Activated naive CD8-positive, alpha-beta T cell treated with anti-CD3 and anti-CD28 coated beads for 36 hours (primary cell): ENCODE measurements at places on chromosomes 16 and 17. TPM values are rescaled to one million over a fixed set of nuclear protein-coding genes. Genes with fewer than 3 reads are reported as not detected.

DNA sequence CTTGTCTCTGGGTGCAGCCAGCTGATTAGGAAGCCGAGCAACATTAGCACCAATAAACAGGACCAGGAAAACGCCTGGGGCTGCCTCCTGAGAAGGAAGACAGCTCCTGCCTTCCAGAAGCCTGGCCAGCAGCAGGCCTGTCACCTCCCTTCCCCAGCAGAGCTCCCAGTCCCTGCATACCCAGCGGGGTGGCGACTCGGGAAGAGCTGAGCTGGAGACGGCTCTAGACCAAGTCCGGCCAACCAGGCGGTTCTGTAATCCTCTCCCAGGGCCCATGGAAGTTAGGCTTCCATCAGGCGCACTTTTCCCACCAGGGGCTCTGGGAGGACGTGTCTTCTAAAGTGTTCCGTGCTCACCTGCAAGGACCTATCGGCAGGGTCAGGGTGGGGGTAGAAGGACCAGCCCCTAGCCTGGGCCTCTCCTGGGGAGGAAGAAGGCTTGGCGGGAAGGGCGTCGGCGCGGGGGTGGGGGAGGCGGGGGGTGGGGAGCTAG lies 12.0 kb upstream of the CLUH start:
- peaks cover 40% of the 10 kb centered on the region for H3K27me3 ChIP-seq
- H3K4me1 ChIP-seq = peaks cover 13% of the 10 kb centered on the region
- no peaks in the 10 kb centered on the region for H3K36me3 ChIP-seq
- no peak overlapping the region for H3K27ac ChIP-seq
- no peak for DNase-seq

- no peaks in the 10 kb centered on the region for H3K27me3 ChIP-seq
- peaks cover 9% of the 10 kb centered on the region for H3K4me1 ChIP-seq
- H3K36me3 ChIP-seq = peaks cover 17% of the 10 kb centered on the region
These were observed 17.2 kb downstream of the ATP6V0A1 start for GRCh38 chr17:42475835-42476234.

GRCh38 chr16:89764711-89765201 lies 43.4 kb downstream of the ZNF276 start:
- no peaks in the 10 kb centered on the region for H3K27me3 ChIP-seq
- peaks cover 51% of the 10 kb centered on the region for H3K36me3 ChIP-seq
- peak overlapping the region; percentile 6 for H3K4me3 ChIP-seq

DNA sequence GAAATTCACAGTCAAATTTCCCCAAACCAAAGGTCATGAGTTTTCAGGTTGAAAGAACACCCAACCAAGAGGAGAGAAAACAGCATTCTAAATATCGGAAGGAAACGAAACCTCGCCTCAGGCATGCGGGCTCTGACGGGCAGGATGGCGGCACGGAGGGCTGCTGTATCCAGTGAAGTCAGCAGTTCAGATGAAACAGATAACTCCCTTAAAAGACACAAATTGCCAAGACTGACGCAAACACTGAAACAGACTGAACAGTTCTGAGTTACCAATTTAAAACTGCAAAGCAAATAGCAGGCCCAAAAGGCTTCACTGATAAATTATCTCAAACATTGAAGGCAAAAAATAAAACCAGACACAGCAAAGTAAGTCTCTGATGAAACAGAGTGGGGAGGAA lies 20.6 kb upstream of the CDH15 start:
- H3K36me3 ChIP-seq = peaks cover 33% of the 10 kb centered on the region
- no peak overlapping the region for H3K4me3 ChIP-seq
- DNase-seq = no peak
- no peaks in the 10 kb centered on the region for H3K4me1 ChIP-seq
- H3K27me3 ChIP-seq = no peaks in the 10 kb centered on the region

DNA sequence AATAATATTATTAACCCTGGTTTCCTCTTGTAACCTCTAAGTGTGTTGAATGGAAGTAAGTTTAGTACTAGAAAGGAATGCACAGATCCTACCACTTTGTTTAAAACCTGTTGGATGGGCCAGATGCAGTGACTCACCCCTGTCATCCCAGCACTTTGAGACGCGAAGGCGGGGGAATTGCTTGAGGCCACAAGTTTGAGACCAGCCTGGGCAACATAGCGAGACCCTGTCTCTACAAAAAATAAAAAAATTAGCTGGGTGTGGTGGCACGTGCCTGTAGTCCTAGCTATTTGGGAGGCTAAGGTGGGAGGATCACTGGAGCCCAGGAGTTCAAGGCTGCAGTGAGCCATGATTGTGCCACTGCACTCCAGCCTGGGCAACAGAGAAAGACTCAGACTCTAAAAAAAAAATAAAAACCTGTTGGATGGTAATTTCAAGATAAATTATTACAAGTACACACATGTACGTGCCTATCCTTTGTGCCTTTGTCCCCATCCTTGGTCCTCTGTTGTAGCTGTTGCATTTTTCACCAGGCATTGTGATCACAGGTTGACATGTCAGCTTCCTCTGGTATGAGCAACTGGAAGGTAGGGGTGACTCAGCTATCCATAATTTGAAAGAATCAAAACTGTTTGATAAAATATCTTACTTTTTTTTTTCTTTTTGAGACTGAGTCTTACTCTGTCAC lies 30.7 kb upstream of the METTL9 start:
- peaks cover 3% of the 10 kb centered on the region for H3K4me1 ChIP-seq
- peaks cover 3% of the 10 kb centered on the region for H3K27me3 ChIP-seq
- no peak overlapping the region for H3K4me3 ChIP-seq
- no peak overlapping the region for H3K27ac ChIP-seq
- no peaks in the 10 kb centered on the region for H3K36me3 ChIP-seq
- no peak for DNase-seq

DNA sequence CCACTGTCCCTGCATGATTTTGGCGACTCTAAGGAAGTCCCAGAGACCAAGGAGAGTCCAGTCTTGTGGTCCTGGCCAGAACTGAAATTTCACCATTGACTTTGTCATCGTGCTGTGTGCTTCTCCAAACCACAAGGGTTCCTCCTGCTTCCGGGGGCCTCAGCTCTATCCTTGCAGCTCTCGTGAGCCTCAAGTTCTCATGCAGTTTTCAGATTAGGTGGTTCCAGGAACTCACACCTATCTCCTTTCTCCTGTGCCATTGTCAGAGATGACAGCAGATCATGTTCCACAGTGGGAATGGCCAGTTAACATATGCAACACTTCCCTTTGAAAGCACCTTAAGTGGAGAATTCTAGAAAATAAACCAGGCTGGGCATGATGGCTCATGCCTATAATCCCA lies 97.9 kb upstream of the CRHR1 start:
- H3K27ac ChIP-seq = no peak overlapping the region
- H3K4me1 ChIP-seq = no peaks in the 10 kb centered on the region
- no peaks in the 10 kb centered on the region for H3K36me3 ChIP-seq
- no peak overlapping the region for H3K4me3 ChIP-seq
- peaks cover 24% of the 10 kb centered on the region for H3K27me3 ChIP-seq

DNA sequence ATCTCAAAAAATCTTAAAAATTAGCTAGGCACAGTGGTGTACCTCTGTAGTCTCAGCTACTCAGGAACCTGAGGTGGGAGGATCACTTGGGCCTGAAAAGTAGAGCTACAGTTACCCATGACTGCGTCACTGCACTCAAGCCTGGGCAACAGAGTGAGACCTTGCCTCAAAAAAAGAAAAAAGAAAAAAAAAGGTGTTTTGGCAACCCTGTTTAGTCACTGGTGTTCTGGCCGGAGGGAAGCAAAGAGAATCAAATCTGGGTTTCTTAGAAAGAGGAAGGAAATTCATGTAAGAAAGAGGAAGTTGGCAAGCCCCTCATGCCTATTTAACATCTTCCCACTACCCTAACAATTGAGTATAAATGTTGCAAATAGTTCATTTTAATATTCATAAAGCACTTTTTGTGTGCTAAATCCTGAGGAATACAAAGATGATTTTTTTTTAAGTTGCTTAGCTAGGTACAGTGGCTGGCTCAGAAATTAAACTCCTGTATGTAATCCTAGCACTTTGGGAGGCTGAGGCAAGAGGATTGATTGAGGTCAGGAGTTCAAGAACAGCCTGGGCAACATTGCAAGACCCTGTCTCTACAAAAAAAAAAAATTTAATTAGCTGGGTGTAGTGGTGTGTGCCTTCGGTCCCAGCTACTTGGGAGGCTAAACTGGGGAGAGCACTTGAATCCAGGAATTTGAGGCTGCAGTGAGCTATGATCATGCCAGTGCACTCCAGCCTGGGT lies 6.5 kb upstream of the USP32 start:
- H3K36me3 ChIP-seq = peaks cover under 1% of the 10 kb centered on the region
- H3K27ac ChIP-seq = peak overlapping the region; percentile 12
- H3K4me1 ChIP-seq = peaks cover 24% of the 10 kb centered on the region
- peak overlapping the region; percentile 2 for H3K4me3 ChIP-seq
- no peaks in the 10 kb centered on the region for H3K27me3 ChIP-seq

DNA sequence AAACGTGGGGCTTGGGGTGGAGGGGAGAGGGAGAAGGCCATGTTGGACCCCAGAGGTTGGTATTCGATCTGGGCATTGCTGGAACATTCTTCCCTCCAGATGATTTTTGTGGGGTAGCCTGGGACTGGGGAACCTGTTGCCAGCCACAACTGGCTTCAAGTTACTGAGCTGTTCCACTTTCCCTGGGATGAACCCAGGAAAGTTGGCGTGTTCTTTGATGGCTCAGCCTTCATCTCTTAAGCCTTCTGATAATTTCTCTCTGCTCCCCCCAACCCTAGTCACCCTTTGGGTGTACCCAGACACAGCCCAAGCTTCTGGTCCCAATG lies 2.1 kb downstream of the TBX21 start:
- peaks cover 50% of the 10 kb centered on the region for H3K36me3 ChIP-seq
- peaks cover 61% of the 10 kb centered on the region for H3K4me1 ChIP-seq
- H3K27me3 ChIP-seq = no peaks in the 10 kb centered on the region
- DNase-seq = no peak
- H3K4me3 ChIP-seq = peak overlapping the region; percentile 100

DNA sequence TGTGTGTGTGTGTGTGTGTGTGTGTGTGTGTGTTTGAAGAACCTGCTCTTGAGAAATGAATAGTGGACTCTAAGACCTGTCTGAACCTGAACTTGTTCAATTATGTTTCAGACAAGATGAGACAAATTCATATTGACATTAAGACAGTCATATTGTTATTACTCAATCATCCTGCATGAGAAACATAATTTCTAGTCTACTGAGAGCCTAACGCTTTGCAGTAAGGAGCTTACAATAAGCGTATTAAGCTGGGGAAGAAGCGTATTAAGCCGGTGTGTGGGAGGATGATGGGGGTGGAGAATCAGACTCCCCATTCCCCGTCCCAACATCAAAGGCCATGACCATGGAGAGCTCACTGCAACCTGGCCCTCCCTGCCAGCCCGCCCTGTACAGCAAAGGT lies 22.4 kb upstream of the MNT start:
- peaks cover 2% of the 10 kb centered on the region for H3K4me1 ChIP-seq
- no peak overlapping the region for H3K27ac ChIP-seq
- H3K27me3 ChIP-seq = no peaks in the 10 kb centered on the region
- DNase-seq = no peak
- peaks cover 3% of the 10 kb centered on the region for H3K36me3 ChIP-seq
- H3K4me3 ChIP-seq = no peak overlapping the region

GRCh38 chr16:6019490-6019991 lies 921.9 kb upstream of the EEF2KMT start:
- H3K4me3 ChIP-seq = no peak overlapping the region
- DNase-seq = no peak
- H3K4me1 ChIP-seq = no peaks in the 10 kb centered on the region
- no peaks in the 10 kb centered on the region for H3K36me3 ChIP-seq
- H3K27me3 ChIP-seq = peaks cover 28% of the 10 kb centered on the region

DNA sequence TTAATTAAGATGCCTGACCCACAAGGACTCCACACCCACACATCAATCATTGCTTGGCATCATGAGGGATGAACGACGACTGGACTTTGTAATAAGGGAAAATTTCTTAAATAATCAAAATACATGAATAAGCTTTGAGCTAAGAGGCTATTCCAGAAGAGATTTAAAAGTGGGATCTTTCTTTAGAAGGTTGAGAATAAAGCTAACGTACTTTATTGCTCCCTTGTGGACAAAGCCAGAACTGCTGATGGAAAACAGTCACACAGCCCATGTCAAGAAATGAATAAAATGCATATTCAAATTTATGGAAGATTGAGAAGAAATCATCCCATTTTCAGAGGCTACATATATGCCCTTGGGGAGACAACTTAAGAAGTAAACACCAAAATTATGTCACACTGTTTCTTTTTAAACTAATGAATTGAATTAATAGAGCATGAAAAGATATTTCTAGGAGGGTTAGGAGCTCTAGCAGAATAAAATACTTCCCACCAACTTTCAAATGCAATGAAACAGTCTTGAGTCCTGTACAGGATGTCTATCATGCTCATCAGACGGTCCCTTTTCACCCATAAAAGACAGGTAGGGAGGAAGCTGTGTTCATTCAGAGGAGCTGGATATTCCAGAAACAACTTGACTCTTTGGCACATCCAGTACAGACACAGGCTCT lies 60.2 kb upstream of the PHOSPHO1 start:
- peak; percentile 4 for DNase-seq
- H3K27ac ChIP-seq = no peak overlapping the region
- no peaks in the 10 kb centered on the region for H3K36me3 ChIP-seq
- peaks cover 12% of the 10 kb centered on the region for H3K4me1 ChIP-seq

- H3K27me3 ChIP-seq = peaks cover 6% of the 10 kb centered on the region
- no peak for DNase-seq
- H3K4me1 ChIP-seq = no peaks in the 10 kb centered on the region
- H3K36me3 ChIP-seq = no peaks in the 10 kb centered on the region
- no peak overlapping the region for H3K27ac ChIP-seq
These were observed 379.8 kb downstream of the CNTNAP4 start for GRCh38 chr16:76656994-76657393.

GRCh38 chr17:2893422-2893914 lies 97.2 kb downstream of the RAP1GAP2 start:
- no peak for DNase-seq
- no peak overlapping the region for H3K27ac ChIP-seq
- H3K4me3 ChIP-seq = no peak overlapping the region
- H3K27me3 ChIP-seq = no peaks in the 10 kb centered on the region
- no peaks in the 10 kb centered on the region for H3K4me1 ChIP-seq

DNA sequence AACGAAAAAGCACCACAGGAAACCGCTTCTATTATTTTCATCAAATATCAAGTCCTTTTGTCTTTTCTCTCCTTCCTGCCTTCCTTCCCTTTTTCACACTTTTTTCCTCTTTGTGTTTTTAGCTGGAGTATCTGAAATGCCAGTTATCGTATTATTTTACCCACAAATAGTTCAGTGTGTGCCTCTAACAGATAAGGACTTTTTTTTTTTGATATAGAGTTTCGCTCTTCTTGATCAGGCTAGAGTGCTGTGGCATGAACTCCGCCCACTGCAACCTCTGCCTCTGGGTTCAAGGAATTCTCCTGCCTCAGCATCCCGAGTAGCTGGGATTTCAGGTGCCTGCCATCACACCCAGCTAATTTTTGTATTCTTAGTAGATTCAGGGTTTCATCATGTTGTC lies 10.7 kb downstream of the DNAAF1 start:
- no peaks in the 10 kb centered on the region for H3K36me3 ChIP-seq
- no peak overlapping the region for H3K4me3 ChIP-seq
- H3K27ac ChIP-seq = no peak overlapping the region
- H3K4me1 ChIP-seq = peaks cover 3% of the 10 kb centered on the region
- DNase-seq = no peak

Gene CTF1
- 0.16 TPM for total RNA-seq

Gene RNF222
- 0.14 TPM for total RNA-seq
